ENCODE measurements at places on chromosomes 13 and 19.

GRCh38 chr13:48804821-48805601, 151.3 kb downstream of the CYSLTR2 start:
- DNase-seq: no peak

DNA sequence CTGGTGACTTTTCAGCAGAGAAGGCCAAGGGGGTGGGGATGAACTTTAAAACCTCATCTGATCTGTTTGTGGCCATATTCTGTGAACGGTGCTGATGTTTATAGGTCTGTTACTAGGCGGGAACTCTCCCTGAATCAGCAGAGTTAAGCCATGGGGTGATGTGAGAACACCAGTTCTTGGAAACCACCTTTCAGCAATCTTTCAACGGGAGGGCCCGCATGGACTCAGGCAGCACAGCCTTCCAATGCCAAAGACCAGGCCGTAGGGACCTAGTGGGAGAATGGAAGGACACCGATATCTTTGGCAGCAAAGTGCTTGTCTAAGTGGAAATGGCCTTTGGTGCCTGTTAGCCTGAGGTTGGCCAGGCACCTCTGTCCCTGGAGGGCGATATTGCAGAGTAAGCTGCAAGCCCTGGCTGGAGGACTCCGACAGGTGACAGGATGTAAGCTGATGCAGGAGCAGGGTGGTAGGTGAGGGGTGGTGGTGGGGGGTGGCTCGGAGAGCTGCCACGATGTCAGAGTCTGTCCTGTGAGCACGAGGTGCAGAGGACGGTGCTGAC, 57.0 kb downstream of the ERCC5 start:
- DNase-seq: no peak

DNA sequence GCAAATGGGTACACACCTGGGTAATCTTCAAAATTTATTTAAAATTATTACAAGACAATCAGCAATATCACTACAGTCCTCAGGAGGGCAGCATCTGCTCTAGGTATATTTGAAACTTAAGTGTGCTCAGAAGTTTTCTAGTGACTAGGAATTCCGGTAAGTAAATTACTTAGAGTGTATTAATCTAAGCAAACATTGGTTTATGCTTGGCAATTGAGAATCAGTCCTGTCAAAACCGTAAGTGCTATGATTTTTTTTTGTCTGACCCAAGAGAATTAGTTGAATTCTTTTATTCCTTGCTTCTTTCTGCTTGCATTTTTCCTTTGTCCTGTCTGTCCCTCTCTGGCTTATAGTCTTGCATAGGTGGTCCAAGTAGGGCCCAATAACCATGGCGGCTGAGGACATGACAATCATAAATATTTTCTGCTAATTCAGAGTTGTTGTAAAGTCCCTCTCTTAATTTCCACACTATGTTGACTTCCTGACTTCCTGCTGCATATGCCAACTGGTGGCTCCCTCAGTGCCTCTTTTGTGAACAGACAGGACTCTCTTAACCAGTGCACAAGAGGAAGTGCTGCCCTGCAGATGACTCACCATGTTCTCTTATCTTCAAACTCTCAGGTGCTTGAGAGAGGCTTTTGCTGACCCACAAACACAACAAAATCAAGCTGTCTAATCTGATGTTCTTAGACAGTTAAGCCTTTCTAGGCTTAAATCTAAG, 82.2 kb downstream of the SLAIN1 start:
- DNase-seq: peak; percentile 12

- no peak for DNase-seq
Measured at GRCh38 chr13:71830736-71831135, 36.3 kb downstream of the DACH1 start.

DNA sequence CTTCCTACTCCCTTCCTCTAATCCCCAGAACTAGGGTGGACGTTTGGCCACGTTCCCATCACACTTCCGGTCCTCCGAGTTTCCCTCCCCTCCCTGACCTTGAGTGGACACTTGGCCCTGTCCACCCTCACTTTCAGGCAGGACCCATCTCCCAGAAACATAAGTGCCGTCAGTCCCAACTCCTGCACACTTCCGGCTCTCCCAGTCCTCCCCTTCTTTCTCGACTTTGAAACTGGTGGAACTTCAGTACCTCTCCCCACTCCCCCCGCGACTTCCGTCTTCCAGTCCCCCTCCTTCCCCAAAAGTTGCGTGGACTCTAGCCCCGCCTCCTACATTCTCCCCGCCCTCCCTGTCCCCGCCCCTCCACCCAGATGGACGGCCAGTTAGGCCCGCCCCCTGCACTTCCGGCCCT, 278 bp upstream of the ZNF274 start:
- peak; percentile 72 for DNase-seq

DNA sequence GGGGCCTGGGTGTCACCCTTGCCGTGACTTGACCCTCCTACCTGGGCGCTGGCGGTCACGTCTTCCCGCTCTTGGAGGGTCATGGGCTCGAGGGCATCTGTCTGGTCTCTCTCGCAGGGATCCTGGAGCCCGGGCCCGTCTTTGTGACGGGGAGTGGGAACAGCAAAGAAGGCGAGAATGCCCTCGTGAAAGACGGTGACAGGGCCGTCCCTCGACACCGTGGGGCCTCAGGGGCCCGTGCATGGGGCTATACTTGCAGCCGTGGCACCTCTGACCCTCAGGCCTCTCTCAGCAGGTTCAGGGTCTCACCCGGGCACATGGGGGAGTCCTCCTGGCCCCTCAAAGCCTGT, 20.9 kb upstream of the MATK start:
- DNase-seq: no peak

GRCh38 chr13:80787604-80788003, 446.7 kb upstream of the SPRY2 start:
- DNase-seq: no peak

DNA sequence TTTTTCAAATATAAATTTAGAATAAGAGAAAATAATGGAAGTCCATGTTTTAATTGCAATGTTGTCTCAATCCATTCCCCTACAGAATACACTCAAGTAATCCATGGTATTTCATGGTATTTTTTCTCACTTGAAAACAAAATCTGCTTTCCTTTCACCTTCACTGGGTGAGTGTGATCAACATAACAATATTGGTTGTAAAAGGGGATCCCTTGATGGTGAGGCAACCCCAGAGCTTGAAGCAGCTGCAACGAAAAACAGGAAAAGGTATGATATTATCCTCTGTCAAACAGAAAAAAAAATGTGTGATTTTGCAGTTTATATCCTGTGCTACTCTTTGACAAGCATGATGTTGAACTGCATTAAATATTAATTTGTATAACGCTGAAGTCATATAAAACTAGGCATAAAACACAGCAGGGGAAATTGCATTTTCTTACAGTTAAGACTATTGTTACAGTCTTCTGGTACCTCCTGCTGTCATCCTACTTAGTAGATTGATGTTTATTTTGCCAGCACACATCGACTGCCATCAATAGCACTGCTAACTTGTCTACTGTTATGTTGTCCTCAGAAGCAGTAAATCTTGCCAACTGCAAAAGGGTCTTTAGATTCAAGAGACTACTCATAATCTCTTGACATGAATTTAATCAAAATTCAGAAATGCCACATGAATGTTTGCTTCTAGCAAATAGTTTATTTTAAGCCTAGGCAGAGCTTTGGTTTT, 373.1 kb upstream of the MIR17HG start:
- no peak for DNase-seq

DNA sequence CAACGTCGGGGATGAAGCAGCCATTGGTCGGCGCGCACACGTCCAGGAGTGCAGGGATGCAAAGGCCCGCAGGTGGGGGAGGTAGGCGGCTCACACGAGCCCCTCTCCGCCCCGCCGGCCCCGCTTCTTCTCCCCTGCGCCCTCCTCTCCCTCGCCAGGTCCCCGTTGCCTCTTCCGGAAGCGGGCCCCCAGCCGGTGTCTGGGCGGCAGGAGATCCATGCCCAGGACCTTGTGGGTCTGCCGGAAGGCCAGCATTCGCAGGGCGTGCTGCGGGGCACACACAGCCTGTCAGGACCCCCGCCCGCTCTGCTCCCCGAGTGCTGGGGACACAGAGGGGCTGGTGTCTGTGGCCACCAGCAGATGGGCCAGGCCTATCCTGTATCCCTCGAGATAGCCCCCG, 19.7 kb upstream of the MATK start:
- no peak for DNase-seq

GRCh38 chr19:58166708-58167280, 16.1 kb upstream of the ZNF274 start:
- no peak for DNase-seq
